ENCODE measurements at places on chromosomes 3 and 15.
A peak's percentile ranks its signal among the peaks of the same experiment; 100 is the strongest.

- no peak for DNase-seq
These were observed 396.4 kb downstream of the NLGN1 start for GRCh38 chr3:173793963-173794362.

DNA sequence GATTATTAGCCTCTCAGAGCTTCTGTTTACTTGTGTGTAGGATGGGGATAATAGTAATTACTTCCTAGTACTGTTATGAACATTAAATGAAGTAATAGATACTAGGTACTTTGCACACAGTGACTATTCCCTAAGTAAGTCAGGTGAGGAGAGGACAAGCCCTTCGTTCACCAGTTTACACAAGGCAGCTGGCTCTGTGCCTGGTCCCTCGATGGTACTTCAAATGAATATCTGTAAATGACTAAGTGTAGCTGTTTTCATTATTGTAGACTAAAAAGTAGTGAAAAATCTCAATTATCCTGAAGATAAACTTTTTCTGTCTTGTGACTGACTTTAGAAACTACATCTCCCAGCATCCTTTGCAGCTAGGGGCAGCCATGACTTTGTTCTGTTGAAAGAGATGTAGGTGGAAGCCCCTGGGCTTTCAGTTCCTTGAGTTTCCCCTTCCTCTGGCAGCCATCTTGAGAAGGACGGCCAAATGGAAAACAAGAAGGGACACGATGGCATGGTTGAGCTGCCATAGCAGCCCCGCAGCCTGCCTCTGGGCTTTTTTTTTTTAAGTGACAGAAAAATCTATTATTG, 11.7 kb upstream of the WNT7A start:
- DNase-seq: no peak

GRCh38 chr3:124982855-124983254, 48.3 kb upstream of the MUC13 start:
- no peak for DNase-seq

DNA sequence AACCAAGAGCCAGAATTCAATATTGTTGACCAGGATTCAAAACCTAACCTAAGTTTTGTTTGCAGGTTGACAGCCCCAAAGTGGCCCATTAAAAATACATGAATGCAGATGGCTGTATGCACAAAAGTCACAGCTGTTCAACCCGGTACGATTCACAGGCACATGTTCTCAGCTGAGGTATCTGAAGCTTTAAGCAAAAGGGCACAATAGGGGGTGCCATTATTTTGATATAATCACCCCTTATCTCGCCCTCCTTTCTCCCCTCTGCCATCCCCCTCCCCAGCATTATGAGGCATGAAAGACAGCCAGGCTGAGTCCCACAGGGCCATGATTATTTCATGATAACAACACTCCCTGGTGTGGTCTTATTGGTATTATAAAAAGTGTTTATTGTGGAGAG, 264.9 kb downstream of the EBLN2 start:
- no peak for DNase-seq

DNA sequence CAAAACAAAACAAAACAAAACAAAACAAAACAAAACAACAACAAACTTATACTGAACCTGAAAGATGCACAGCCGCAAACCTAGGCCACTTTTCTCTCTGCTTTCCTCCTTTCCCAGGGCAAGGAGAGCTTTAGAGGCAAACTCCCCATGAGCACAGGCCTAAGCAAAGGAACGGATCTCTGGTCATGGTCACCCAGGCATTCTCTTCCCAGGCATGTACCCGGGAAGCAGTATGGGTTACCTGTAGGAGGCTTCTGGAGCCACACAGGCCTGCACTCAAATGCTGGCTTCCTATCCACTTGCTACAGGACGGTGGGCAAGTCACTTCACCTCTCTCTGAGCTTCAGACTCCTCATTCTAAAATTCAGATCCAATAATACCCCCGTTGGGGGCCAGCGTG, 171.8 kb downstream of the SMAD6 start:
- no peak for DNase-seq

GRCh38 chr15:51327081-51327480, 11.3 kb downstream of the CYP19A1 start:
- no peak for DNase-seq

GRCh38 chr15:75844629-75845335, 1.5 kb downstream of the UBE2Q2 start:
- DNase-seq: no peak

DNA sequence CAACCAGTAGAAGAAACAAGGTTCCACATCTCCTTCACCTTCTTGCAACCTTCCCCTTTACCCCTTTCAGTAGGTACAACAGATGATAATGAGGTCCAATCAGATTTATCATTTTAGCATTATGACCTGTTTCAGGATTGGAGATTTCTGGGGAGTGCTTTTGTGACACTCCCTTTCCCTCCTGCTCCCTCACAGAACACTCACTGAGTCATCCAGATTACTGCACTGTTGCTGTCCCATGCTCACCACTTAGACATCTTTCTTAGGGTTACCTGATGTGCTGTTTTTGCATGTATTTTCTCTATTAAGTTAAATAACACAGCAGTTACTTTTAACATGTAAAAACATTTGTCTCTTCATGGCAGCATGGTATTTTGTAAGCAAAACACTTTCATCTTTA, 118.5 kb downstream of the MFSD1 start:
- DNase-seq: no peak

DNA sequence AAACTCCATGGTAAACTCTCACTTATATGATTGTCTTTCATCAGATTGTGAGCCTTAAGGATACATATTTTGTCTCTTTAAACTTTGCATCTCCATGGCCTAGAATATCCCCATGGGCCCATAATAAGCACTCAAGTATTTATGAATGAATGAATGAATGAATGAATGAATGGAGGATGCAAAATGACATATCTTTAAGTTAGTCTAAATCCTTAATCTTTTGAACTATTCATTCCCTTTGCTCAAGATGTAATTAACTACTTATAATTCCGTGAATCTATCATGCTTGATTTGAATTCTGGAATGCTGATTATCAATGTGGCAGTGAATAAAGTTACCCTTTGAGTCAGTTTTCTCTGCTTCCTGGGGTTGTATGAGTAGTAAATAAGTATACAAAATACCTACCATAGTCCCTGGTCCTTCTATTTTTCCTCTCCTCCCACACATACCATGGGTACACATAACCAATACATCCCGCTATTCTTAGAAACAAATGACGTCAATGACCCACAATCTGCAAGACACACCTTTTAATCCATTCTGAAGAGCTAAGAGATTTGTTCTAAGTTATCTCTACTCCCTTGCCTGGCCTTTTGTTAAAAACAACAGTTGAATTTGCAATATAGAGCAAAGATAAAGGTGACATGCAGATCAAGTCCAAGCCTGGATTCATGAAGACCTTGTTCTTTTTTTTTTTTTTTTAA, 94.5 kb downstream of the FBN1 start:
- DNase-seq: no peak

DNA sequence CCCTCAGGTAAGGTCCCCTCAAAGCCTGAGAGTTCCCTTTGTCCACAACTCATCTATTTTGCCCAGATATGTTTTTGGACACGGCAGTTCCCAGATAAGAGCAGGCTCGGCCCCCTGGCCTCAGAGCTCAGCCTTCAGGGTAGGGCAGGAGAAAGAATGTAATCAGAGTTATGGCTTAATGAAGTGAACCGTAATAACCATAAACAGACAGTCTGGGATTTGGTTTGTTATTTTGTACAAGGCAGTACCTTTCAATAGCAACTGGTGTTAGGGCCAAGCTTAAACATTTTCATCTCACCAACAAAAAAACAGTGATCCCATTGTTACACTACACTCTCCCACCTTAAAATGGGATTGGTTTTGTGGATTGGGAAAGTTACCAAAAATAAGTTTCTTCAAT, 12.2 kb upstream of the ALDH1A3 start:
- no peak for DNase-seq

DNA sequence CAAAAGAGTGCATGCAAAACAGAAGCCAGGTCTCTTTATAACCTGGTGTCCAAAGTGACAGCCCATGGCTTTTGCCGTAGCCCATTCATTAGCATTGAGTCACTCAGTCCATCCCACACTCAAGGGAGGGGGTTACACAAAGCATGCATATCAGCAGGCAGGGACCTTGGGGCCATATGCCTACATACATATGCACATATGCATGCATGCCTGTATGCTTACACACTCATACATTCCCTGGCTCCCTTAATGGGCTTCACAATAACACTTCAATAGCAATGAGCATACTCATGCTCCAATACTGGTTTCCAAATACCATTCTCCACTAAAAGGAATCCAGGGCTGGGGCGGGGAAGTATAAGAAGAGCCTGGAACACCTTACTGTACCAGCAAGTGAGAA, 22.0 kb downstream of the TRPM1 start:
- DNase-seq: no peak

DNA sequence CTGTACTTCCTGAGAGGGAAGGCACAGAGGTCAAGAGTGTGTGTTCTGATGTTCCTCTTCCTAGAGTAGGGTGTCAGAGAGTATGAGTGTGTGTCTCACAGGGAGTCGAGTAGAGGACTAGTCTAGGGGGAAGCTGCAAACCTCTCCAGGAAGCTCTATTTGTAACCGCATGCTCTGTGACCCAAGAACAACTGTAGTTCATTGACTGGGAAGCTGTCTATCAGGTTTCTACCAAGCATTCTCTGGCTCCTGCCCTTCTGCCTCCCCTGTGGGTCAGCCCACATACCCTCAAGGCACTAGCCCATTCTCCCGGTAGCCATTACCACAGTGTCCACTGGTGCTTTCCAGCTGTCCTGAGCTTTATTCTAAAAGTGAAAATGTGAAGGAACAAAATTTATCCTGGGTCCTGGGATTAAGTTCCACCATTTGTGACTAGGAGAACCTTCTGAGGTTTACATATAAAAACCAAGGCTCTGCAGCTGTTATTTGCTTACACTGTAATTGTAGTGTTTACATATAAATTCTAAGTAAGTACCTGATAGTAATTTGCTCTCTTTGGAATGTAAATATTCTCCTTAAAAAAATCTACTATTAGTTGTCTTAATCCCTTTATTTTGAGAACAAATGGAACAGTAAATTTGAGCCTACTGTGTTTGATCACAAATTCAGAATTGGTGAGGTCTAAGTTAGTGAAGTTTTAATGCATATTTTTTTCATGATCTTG, 40.7 kb downstream of the MYRIP start:
- no peak for DNase-seq

DNA sequence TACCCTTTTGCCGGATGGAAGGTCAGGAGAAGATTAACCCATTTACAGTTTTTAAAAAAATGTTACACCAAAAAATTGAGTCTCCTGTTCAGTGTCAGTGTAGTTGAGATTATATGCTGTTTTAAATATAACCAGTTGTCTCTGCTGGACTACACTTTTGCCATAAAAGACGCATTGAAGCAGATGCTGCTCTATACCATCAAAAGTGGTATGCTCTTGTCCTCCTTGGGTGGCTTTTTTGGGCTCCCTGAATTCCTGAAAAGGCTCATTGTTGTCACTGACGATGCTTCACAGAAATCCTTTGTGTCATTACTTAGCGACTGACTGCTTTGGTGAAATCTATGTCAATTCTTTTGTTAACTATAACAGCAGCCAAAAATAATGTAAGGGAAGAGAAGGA, 133.9 kb upstream of the SKOR1 start:
- peak; percentile 39 for DNase-seq

- DNase-seq: no peak
These were observed 79.5 kb downstream of the DNASE1L3 start for GRCh38 chr3:58131101-58131825.

DNA sequence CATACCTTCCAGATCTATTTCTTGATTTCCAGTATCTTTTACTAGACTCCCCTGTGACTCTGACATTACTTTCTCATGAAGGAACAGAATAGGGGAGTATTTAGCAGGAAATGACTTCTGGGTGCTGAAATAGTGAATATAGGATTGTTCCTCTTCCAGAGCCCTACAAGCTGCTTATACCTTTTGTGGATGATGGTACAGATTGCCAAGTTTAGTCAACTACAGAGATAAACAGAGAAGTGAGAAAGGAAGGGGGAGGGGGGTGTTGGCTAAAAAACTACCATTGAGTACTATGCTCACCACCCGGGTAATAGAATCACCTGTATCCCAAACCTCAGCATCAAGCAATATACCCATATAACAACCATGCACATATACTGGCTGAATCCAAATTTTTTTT, 298.3 kb upstream of the GPR149 start:
- DNase-seq: no peak

GRCh38 chr3:12984023-12984823, 89.0 kb downstream of the IQSEC1 start:
- DNase-seq: peak; percentile 81

- DNase-seq: no peak
These were observed 33.0 kb upstream of the APH1B start for GRCh38 chr15:63244399-63244798.

DNA sequence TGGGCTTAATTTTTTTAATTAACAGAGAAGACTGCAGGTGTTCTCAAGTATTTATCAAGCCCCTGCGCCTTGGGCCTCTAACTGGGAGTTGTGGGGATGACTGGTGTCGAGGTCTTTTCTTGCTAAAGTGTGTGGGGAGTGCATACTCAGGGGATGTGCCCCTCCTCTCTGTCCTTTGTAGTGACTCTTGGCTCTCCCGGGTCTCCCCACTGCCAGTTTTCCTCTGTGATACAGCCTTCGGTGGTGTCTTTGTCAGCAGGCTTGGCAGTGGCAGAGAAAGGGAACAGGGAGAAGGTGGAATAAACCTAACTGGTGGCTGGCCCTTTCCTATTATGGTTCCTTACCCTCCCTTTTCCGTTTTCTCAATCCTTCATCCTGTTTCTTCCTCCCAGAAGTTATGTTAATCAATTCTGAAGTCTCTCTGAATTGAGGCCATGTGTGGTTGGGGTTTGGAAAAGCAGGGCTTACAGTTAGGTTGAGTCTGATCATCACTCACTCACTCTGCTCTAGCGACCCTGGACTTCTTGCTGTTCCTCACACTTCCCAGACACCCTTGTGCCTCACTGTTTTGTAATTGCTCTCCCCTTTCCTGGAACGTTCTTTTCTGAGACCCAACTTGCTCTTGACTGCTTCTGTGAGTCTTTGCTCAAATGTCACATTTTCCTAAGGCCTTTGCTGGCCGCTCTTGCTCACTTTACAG, 158.1 kb downstream of the PTPRG start:
- peak; percentile 22 for DNase-seq

DNA sequence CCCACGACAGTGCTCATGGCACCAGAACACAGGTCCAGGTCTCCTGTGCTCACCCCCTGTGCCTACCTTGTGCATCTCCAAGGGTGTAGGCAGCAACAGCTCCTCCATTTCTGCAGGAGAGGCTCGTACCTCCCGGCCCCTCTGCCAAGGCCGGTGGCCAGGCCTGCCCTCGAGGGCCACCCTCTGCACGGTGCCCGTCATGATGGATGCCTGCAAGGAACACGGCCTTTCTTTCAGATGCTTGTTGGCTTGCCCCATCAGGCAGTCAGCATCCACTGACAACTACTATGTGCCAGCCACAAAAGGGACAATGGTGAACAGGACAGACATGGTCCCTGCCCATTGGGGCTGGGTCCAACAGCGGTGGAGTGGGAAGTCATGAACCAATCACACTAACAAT, 43.8 kb downstream of the GRIP2 start:
- no peak for DNase-seq

GRCh38 chr3:79521221-79521848, 246.5 kb downstream of the ROBO1 start:
- DNase-seq: peak; percentile 62

GRCh38 chr15:56939257-56939656, 20.8 kb downstream of the TCF12 start:
- DNase-seq: no peak

GRCh38 chr3:160008961-160009360, 20.3 kb downstream of the IL12A start:
- no peak for DNase-seq

All from Ammon's horn (tissue), 1 donor.